ENCODE measurements at places on chromosomes 16 and 17.
A peak's percentile ranks its signal among the peaks of the same experiment; 100 is the strongest.

- no peak for DNase-seq
Measured at GRCh38 chr16:58098207-58099096, 30.7 kb downstream of the CFAP20 start.

DNA sequence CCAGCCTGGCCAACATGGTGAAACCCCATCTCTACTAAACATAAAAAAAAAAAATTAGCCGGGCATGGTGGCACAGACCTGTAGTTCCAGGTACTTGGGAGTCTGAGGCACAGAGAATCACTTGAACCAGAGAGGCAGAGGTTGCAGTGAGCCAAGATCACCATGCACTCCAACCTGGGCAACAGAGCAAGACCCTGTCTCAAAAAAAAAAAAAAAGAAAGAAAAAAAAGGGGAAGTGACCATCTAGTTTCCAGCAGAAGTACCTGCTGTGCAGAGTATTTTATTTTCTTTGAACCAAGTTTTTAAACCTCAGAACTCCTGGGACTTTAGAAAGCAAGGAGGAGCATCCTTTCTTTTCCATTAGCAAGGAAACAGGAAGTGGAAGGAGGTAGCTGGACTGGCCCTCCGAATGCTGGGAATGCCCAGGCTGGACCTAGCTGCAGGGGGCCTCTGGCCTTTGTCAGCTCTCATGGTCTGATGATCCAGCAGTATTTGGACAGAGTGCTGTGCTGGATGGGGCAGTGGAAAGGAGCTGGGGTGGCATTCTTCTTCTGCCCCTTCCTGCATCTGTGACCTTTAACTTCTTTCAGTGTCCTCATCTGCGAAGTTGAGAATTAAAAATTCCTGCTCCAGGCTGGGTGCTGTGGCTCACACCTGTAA lies 6.6 kb downstream of the GID4 start:
- DNase-seq = no peak

DNA sequence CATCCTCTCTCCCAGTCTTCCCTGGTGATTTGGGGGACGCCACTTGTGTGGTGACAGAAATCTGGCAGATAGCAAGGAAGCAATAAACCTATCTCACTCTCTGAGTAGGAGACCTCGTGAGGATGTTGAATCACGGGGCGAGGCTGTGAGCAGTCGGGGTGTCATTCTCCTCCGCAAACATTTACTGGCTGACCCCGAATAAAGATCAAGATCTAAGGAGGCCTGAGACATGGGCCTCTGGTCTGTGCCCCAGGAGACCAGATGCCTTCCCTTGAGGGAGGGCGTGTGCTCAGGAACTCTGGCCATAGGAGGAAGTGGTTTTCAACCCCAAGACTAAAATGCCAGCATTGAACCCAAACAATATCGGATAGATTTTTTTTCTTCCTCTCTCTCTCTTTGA lies 53.1 kb downstream of the FOXL1 start:
- DNase-seq = no peak

GRCh38 chr17:15444805-15445204 lies 22.6 kb downstream of the CDRT4 start:
- DNase-seq = no peak

GRCh38 chr17:65470783-65471182 lies 90.7 kb downstream of the AXIN2 start:
- no peak for DNase-seq

DNA sequence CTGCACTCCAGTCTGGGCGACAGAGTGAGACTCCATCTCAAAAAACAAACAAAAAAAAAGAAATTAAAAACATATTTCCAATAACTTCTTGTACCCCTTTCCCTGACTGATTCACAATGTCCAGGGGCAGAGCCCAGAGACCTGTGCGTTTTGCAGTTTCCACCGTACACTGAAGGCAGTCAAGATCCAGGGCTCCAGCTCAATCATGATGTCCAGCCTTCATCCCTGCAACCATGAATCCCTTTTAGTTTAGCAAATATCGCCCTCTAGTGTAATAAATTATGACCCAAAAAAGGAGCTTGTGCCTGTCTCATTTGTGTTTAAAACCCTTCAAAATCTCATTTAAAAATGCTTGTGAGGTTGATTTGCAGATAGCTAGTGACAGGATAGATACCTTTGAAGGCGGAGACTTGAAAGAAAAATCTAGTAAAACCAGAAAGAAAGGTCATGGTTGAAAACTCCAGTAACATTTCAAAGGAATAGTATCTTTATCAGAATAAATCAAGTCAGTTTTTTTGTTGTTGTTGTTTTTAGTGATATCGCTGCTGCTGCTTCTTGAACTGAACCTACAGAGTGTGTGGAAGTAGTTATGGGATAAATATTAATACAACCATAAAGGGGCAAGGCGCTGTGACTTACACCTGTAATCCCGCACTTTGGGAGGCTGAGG lies 3.7 kb upstream of the ERN1 start:
- DNase-seq = peak; percentile 80

GRCh38 chr17:4583782-4584100 lies 588 bp upstream of the SMTNL2 start:
- DNase-seq = no peak

DNA sequence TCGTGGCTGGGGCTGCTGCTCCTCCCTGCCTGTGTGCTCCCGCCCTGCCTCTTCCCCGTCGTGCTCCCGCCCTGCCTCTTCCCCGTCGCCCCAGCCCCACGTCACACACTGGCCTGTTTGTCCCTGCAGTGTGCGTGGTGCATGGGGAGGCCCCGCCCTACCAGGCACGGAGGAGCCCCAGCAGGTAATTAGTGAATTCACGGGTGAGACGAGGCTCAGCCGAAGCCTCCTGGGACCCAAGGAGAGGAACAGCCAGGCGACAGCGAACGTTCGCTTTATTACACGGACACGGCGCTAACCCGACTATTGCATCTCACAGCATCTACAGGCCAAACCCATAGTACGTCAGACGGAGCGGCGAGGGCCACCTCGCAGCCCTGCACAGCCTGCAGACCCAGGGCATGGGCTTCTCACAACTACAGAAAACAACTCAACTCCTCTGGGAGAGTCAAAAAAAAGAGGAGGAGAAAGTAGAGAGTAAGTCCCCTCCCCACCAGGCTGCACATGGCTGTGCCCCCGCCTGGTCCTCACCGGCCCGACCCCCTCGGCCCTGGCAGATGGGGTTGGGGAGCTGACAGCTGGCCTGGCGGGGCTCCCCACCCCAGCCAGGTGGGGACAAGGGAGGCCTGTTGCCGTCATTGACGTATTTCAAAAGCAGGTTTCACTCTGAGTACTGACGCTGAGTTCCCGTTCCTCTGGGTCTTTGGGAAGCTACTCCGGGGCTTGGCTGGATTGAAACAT lies 4.3 kb upstream of the PABPN1L start:
- DNase-seq = no peak

GRCh38 chr17:27442702-27443101 lies 13.5 kb upstream of the KSR1 start:
- DNase-seq = no peak

GRCh38 chr17:77315551-77316190 lies 174.9 kb downstream of the SEC14L1 start:
- DNase-seq = no peak

DNA sequence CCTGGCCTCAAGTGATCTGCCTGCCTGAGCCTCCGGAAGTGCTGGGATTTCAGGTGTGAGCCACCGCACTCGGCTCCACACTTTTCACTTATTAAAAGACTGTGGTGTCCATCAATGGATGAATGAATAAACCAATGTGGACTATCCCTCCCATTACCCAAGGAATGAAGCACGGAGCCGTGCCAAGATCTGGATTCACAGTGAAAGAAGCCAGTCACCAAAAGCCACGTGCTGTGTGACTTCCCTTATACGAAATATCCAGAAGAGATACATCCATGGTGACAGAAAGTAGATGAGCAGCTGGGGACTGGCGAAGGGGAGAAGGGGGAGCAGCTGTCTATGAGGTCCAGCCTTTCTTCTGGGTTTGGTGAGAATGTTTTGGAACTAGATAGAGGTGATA lies 48.2 kb upstream of the STH start:
- no peak for DNase-seq

GRCh38 chr16:83737729-83738354 lies 69.9 kb upstream of the HSBP1 start:
- DNase-seq = no peak

DNA sequence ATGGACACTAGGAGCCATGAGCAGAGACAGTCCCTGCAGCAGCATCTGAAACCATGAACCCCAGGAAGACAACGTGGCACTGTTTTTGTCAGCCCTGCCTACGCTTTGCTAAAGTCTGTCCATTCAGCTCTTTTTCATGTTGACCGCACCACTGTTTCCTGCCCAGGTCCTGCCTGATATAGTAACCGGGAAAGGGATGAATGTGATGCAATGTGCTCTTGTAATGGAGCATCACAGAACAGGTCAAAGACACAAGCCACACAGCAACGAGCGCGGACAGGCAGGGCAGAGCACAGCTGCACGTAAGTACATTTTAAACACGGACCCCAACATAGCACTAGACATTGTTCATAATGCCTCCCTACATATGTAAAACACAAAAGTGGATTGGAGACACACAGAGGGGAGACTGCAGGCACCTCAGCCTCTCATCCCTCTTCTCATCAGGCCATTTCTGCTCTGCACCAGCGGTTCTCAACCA lies 16.9 kb upstream of the TNFRSF13B start:
- DNase-seq = no peak

DNA sequence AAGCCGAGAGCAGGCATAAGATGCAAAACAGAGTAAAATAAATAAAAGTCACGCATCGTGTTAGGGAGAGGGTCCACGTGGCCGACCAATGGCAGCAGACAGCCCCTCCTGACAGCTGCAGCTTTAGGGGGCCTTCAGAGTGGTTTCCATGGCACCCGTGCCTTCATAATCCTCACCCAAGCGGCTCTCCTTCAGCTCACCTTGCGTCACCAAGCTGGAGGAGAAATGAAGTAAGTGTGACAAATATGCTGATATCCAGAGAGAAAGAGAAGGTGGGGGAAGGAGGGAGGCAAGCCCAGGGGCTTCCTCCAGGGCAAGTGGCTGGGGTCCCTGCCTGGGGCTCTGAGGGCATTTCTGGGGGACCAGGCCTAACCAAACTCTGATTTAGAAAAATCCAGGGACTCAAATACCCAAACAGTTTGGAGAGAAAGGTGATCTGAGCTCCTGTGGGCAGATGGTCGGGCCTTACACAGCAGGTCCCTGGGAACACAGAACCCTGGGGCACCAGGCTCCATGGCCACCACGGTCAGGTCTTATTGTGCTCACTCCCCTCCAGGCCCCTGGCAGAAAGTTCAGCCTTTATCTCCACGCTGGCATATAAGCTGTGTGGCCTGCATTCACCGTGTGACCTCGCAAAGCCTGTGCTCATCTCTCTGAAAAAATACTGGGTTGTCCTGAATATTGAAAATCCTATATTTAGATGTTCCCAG lies 80.7 kb upstream of the TNRC6C start:
- DNase-seq = no peak

DNA sequence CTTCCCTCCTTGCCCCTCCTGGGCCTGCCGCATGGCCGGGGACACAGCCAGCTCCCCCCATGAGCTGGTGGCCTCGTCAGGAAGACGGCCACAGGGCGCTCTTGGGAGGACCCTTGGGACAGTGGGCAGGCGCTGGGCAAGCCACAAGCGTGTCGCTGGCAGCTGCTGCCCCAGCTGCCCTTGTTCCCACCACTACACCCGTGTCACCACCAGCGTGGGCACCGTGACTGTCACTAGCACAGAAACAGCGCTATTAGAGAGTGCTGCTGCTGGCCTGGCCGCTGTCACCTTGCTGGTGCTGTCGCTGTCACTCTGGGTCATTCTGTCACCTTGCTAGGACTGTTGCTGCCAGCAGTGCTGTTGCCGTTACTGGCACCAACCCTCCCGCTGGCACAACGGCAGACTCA lies 47.2 kb downstream of the ZFPM1 start:
- no peak for DNase-seq

- DNase-seq = peak; percentile 82
Measured at GRCh38 chr17:35046740-35047283, 16.7 kb downstream of the RFFL start.

- no peak for DNase-seq
Measured at GRCh38 chr17:19943026-19943425, 34.6 kb downstream of the AKAP10 start.

DNA sequence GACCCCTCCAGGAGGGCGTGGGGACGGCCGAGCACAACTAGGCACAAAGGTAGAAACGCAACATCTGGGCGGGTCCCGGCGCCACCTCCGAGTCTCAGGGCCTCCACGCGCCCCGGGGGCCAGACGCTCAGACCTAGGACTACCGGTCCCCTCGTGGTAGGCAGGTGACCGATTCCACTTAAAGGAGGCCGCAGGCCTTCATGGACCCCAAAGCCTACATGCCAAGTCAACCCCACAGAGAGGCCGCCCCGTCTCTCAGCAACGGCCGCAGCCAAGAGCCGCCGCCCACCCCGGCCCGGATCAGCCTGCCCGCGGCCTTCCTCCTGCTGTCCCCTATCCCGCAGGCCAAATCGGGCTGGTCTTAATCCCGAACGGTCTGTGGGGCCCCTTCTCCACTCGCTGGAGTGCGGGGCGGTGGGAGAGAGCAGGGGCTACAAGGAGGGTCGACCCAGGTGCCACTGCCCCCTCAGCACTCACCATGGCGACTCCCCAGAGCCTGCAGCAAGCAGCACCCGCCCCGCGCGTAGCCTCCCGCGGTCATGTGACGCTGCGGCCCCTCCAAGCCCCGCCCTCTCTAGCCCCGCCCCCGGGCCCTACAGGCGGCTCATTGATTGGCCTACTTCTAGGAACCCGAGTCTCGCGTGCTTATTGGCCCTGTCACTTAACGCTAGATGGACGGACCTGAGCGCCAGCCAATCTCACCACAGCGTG lies at the start of gene VPS35:
VPS35 (minus strand) TSS at position 525 of the 711 bp plus-strand sequence; CDS start at position 480, 45 bp downstream.
- DNase-seq = peak; percentile 99

GRCh38 chr16:64858076-64858475 lies 263.8 kb downstream of the CDH11 start:
- DNase-seq = no peak

DNA sequence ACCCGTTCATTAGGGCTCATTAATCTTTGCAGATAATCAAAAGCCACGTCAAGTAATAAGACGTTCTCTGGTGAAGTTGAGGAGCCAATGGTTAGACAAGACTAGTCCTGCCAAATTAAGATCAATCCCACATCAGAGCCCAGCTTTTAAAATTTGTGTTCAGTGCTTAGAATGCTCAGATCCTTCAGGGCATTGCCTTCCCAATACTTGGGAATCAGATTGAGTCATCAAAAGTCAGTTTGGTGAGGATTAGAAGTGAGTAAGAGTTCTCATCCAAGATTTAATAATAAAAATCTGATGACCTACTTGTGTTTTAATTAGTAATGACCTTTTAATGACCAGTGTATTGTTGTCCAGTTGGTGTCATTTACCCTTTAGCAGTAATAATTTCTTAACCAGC lies 19.8 kb downstream of the MAP2K4 start:
- DNase-seq = no peak

DNA sequence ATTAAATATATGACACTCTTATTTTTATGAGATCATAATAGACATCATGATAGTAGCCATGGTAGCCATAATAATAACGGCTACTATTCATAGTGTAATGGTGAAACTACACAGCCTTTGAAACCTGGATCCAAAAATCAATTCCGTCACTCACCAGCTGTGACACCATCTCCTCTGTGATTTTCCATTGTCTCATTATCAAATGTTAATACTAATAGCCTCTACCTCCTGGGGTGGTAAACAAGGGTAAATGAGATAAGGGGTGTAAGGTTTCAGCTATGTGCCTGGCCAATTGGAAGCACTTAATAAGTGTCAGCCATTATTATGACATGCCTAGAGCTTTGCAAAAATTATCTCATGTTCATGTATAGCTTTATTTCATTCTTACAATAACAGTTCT lies 88.6 kb downstream of the CACNG3 start:
- no peak for DNase-seq

- DNase-seq = no peak
Measured at GRCh38 chr16:13021996-13022395, 120.6 kb downstream of the SHISA9 start.

- no peak for DNase-seq
Measured at GRCh38 chr17:82596837-82597672, 51.2 kb downstream of the WDR45B start.

- no peak for DNase-seq
Measured at GRCh38 chr16:67147437-67148140, 3.2 kb downstream of the B3GNT9 start.

Measured in CD4-positive, alpha-beta T cell treated with Interleukin-17A for 1 hour (primary cell).